ENCODE measurements at places on chromosomes 7 and 10.

DNA sequence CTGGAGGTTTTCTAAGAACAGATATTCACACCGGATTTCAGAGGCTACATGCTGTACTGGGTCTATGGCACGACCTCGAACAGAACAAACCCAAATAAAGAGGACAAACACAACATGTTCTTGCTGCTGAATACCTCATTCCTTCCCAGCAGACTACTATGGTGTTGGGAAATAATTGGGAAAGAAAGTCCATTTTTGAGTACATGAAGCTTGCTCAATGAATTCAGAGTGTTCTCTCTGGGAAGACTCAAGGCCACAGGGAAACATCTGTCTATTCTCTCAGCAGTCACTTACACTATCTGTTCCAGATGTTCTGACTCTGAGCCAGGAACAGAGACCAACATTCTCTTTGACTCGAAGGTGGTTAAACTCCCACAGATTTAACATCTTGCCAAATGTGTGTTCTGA lies 30.9 kb downstream of the LAMB1 start:
- DNase-seq, result no peak

DNA sequence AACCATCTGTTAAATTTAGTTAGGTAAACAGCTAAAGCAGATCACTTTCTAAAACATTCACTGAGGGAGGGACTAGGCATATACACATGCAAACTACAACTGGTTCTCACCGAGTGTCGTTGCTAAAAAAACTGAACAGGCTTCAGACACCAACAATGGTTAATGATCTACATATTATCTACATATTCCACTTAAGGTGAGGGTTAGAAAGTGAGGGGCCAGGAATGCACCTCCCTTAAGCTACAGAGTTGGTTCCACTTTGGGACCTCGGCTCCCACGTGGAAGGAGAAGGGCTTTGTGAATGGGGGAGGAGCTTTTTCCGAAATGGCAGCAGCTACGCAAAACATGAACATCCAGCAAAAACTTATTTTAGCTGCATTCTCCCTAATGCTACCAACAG lies 5.8 kb downstream of the CTBP2 start:
- DNase-seq, result no peak

- DNase-seq, result peak; percentile 53
Measured at GRCh38 chr10:16893664-16894063, 76.4 kb upstream of the RSU1 start.

GRCh38 chr7:124399941-124400340 lies 365.7 kb downstream of the GPR37 start:
- DNase-seq, result peak; percentile 9

GRCh38 chr7:94392393-94392786 lies 2.3 kb upstream of the COL1A2 start:
- DNase-seq, result no peak

GRCh38 chr10:118571123-118571522 lies 24.3 kb downstream of the PRLHR start:
- DNase-seq, result no peak

DNA sequence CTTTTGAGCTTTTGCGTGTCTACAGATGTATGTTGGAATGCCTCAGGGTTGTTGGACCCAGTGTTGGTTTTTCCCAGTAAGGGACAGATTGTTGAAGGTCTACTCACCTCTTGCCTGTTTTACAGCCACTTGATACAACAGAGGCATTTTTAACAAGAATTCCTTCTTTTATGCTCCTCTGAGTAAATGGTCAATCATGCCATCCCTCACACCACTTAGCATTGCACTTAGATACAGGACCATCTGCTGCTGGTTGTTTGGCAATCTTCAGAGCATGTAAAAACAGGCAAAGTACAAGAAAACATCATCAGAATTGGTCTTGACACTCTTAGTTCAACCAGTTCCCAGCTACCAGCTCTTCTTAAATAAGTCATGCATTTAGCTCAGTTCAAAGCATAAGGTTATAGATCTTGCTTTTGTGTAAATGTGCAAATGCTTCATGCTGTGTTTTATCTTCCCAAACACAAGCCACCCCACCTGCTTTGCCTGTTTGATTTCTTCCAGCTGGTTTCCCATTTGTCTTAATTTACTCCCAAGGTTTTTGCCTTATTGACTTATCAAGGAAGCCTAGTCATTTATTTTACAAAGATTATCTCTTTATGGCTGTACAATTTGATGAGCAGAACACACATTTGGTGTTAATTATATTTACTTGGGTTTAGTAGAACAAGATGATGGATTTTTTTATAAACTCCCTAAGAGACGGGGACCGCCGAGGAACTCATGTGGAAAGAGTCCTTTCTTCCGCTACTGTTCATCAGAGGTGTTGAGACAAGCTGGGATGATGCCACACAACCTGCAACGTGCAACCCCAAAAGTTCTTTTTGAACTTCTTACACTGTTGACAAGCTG lies 136.6 kb downstream of the AHR start:
- no peak for DNase-seq

GRCh38 chr7:37467002-37467401 lies 18.3 kb upstream of the ELMO1 start:
- DNase-seq, result no peak
